ENCODE measurements at places on chromosomes 3 and 15.

GRCh38 chr3:41394896-41395295, 195.6 kb downstream of the CTNNB1 start:
- no peak for DNase-seq

- no peak for DNase-seq
Observed at GRCh38 chr3:129911261-129911861, 17.9 kb upstream of the TMCC1 start.

DNA sequence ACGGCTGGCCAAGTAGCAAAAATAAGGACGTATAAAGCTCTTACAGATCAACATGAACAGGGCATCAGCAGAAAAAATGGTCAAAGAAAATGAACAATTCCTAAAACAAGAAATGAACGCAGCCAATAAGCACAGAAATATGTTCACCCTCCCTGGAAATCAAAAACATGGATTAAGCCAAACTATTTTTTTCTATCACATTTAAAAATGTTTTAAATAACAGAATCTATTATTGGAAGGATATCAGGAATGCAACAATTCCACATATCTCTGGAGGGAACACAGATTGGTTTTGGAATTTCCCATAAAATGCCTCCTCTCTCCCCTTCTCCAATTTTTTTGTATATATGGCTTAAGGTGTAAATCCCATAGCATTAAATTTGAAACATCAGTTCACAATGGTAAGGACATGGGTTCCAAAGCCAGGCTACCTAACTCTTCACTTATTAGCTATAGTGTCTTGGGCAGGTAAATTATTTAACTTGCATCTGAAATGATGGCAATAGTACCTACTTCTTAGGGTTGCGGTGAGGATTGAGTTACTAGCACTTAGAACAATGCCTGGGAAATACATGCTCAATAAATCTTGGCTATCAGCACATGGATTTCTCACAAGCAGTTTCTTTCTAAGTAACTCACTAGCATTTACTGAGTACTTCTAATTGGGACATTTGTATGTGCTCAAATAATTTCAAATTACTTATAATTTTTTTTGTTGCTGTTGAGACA, 10.1 kb downstream of the UACA start:
- no peak for DNase-seq

DNA sequence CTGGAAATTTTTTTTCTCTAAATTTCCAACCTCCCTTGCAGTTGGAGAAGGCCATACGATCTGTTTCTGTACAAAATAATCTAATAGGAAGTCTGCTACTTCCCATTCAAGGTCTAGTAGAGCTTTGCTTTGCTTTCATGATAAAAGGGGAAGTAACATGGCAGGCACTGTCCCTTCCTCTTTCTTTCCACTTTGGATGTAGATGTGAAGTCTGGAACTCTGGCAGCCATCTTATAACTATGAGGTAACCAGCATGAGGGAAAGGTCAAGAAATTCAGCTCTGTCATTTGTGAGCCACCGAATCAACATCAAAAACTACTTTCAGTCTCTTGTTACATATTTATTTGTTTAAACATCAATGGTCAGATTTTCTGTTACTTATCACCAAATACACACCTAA, 156.3 kb downstream of the MTHFS start:
- DNase-seq: no peak

DNA sequence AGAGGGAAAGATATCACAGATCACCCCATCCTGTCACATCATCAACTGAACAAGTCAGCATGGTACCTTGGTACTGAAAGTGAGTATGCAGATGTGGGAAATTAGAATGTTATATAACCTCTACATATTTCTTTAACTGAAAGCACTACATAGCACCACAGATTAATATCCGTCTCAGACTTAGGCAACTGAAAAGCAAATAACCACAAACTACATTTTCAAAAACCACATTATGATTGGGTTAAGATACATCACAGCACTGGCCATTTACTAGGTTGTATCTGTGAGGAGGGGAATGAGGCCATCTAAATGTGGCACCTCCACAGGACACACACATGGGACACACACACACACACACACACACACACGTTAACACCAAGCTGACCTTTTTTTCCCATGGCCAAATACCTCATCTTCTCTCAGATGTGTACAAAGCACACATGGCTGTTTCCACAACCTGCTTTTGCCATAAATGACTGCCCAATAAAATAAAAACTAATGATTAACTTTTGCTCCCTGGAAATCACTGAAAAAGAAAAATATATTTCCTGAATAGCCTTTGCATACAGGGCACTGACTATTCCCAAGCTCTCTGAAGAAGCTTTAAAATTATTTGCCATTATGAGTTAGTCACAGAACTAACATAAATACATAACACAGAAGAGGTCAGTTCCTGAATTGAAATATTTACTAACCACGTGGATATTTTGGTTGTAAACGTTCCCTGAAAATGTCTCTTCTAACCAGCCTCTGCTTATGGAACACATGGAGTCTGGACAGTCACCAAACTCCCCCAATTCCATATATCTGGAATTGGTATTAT, 60.1 kb downstream of the SUMF1 start:
- DNase-seq: no peak

- no peak for DNase-seq
Observed at GRCh38 chr3:41508063-41508696, 308.9 kb downstream of the CTNNB1 start.

DNA sequence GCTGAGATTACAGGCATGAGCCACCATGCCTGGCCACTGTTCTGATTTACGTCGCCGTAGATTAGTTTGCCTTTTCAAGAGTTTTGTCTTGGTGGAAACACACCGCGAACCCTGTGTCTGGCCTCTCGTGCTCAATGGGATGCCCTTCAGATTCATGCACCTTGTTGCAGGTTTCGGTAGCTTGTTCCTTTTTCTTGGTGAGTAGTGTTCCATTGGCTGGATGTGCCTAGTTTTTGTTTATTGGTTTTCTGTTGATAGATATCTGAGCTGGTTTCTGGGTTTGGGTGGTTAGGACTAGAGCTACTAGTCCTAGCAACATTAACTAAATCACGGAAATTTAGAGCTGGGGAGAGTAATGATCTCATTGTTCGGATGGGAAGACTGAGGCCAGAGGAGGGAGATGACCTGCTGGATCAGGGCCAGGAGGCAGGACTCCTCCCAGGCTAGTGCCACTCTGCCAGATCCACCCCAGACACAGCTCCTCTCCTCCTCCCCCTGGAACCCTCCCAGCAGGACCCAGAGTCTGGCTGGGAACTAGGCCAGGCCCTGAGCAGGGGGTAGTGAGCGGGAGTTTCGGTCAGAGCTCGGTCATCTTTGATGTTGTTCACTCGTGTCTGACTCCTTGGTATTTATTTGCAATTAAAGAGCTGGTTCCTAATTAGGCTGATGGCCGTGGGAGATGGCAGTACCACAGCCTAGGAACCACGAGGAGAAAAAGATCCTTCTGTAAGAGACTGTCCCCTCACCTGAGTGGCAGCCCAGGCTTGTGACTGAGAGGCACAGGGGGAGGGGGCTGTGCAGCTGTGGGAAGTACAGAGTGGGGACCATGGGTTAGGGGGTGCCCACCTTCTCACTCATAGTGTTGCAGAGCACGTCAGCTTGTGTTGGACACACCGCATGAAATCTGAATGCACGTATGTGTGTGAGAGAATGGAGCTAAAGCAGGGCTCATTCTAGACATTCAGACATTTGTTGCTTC, 73.4 kb downstream of the SMAD6 start:
- DNase-seq: no peak

DNA sequence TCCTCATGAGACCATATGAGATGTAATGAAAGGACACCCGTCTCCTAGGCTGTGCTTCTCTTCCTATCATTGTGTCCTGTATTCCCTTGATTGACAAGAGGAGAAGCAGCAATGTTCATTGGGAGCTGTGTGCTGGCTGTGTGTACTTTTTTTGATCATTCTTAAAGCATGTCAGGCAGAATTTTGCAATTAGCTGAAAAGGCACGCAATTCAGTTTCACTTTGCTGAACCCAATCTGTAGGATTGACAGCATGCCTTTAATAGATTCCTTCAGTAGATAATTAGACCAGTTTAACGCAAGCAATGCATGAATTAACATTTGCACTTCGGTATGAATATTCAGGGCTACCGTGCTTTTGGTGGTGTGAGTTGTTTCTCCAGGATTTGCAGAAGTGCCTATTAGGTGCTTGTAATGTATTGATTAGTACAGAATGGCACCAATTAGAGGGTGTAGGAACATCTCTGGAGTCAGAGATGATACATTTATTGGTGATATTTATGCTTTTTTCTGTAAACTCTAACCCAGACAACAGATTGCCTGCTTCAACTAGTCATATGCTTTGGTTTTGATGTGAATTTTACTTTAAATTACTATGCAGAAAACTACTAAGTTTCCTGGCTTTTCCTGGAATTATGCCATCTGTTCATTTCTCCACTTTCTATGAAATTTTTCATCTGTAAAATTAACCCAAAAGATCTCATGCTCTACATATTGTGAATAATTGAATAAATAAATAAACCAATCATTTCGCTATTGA, 114.3 kb downstream of the NSUN3 start:
- DNase-seq: no peak

DNA sequence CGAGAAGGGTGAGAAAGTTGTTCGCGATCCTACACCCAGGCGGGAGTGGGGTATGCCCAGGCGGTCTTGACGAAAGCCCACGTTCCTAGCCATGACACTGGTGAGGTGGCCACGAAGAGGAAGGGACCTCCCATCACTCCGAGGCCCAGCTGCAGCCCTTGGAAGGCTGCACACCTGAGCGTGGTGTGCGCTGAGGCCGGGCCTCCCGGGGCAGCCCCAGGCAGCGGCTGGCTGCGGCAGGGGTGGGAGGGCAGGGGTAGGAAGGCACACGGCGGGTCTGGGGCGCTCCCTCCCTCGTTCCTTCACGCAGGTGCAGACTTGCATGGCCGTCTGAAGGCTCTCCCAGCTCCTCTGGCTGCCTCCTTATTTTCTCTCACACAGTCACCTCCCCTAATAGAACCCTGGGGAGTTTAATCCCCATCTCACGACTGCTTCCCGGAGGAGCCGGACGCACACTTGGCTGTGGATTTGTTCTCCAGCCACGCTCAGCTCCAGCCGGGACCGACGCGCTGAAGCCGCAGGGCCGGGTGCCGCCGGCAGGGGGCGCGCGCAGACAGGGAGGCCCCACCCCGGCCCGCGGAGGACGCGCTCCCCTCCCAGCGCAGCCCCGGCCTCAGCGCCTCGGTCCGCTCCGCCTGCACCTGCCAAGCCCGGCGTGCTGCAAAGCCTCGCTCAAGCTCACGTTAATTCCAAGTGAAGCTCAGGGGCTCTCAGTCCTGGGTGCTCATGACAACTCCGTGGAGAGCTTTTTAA, 37.8 kb upstream of the MUC4 start:
- DNase-seq: no peak

GRCh38 chr3:14616606-14617507, 34.7 kb upstream of the CCDC174 start:
- DNase-seq: no peak

DNA sequence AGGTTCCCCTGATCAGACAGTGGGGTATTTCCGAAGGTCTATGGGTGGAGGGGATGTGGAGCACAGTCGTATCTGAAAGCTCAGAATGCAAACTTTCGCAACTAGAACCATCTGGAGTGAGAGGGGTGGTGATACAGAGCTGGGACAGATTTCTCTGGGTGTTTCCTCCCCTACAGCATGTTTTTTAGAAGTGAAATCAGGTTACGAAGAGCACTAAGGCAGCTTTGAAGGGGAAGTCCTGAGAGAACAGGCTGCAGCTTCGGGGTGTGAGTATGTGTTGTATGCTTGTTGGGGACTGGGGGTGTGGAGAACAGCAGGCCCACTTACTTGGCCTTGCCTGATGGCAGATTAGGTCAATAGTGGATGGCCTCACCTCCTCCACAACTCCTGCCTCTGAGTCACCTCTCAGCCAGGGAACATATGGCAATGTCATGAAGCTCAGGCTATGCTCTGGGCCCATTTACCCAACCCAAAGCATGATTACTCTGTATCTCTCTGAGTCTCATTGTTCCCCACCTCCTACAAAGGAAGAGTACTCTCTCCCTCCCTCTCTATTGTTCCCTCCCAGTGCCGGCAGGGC, 107.2 kb upstream of the RASGRP1 start:
- DNase-seq: no peak

DNA sequence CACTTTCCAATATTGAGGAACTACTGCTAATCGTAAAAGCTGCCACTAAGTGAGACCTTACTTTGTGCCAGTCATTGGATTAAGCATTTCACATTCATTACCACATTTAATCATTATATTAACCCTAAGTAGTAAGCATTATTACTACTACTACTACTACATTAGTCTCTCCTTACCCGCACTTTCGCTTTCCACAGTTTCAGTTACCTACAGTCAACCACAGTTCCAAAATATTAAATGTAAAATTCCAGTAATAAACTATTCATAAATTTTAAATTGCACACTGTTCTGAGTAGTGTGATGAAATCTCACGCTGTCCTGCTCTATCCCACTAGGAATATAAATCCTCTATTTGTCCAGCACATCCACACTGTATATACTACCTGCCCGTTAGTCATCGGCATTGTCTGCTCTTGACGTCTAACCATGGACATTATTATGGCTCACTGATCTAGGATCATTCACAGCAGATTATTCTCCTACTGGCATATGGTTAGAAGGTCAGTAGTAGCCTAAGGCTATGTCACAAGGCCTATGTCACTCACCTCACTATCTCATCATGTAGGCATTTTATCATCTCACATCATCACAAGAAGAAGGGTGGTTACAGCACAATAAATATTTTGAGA, 121.1 kb downstream of the GSK3B start:
- no peak for DNase-seq
